ENCODE measurements at places on chromosomes 3 and 15.

- DNase-seq = no peak
Measured at GRCh38 chr3:62073038-62073437, 300.3 kb downstream of the FEZF2 start.

DNA sequence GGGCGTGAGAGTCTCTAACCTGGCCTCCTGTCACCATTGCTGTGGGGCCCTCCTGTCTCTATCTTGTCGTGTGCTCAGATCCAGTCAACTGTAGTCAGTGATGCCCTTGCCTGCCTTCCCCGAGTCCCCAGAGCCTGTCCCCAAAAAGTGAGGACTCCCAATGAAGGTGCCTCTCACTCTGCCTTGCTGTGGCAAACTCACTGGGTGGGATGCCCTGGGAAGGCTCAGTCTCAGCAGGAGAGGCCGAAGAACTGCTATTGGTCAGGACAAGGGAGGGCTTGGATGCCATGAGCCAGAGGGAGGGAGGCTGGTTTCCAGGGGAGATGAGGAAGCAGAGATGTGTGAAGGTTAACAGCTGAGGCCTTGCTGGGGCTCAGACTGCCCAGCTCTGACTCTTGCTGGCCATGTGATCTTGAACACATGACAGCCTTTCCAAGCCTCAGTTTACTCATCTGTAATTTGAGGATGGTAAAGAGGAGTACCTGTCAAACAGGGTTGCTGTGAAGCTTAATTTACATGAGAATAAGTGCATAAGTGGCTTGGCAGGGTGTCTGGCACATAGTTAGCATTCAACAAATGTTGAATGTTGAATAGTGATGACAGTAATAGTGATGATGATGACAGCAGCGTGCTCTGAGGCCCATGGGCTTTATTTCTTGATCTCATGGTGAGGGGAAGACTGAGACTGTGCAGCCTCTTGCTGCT lies 8.2 kb downstream of the KY start:
- no peak for DNase-seq

GRCh38 chr3:52547143-52547542 lies 10.7 kb downstream of the UQCC5 start:
- no peak for DNase-seq

- DNase-seq = peak; percentile 32
Measured at GRCh38 chr15:89690276-89691218, at the start of the genes PEX11A and WDR93. Gene PEX11A, minus strand, starts transcription at chr15:89690754. Its CDS starts 122 bp downstream, at chr15:89690632. Gene WDR93, plus strand, starts transcription at chr15:89690811. Its CDS starts 10,936 bp downstream, at chr15:89701747.

- DNase-seq = no peak
Measured at GRCh38 chr3:197014942-197015575, 14.6 kb downstream of the MELTF start.

GRCh38 chr15:98823012-98823458 lies 174.7 kb downstream of the IGF1R start:
- DNase-seq = no peak

- DNase-seq = no peak
Measured at GRCh38 chr15:46636206-46636605, 1001.4 kb downstream of the SQOR start.

DNA sequence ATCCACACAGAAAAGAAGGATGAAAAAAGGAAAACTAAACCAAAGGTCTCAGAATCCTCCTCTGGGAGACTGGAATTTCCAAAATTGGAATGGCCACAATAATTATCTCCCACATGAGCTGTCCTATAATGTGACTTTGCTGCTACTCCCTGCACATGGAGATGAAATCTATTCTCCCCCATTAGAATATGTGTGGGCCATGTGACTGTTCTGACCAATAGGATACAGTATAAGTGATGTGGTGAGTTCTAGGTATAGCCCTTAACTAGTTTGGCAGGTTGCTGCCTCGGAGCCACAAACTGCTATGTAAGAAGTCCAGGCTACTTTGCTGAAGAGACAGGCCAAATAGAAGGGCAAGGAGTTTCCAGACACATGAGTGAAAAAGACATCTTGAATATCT lies 5.2 kb downstream of the TRIM59 start:
- DNase-seq = no peak

DNA sequence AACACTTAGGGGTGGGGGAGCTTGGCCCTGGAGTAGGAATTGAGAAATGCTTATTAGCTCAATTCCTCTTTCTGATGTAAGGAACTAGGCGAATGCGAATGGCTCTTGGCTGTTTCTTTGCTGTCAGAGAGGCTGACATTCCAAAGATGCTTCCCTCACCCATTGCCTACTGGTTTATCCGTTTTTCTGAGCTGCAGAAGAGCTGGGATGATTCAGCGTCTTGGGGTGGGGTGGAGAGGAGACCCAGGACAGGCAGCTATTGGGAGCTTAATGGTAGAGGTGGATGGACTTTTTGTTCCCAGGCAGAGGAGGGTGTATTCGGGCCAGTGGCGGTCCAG lies 9.8 kb downstream of the PLEKHO2 start:
- DNase-seq = no peak

DNA sequence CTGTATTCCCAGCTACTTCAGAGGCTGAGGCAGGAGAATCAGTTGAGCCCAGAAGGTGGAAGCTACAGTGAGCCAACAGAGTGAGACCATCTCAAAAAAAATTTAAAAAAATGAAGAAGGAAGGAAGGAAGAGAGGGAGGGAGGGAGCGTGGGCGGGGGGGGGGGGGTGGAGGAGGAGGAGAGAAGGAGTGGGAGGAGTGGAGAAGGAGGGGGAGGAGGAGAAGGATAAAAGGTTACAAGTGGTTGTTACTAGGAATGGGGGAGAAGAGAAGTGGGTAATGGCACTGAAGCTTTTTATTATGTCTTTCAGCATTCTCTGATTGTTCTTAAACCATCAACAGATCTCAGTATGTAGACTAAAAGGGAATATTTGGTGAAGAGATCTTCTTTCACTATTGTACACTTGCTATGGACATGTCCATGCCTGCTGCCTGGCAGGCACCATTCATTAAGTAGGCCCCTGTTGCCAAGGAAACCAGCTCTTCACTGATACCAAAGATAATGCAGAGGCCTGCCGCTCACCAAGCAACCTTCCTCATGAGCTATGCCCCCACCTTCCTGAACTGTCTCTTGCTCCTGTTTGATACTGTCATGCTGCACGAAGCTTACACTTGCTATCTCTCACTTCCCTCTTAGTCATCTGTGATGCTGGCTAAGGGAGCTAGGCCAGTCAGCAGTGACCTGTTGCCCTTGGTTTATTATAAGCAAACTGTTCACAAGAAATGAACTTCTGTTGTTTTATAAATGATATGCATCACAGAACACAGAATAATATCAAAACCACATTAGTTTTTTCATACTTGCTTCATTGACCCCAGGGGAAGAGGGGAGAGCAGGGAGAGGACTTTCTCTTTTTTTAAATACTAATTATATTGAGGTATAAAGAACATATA lies 23.1 kb downstream of the EPM2AIP1 start:
- no peak for DNase-seq

- DNase-seq = no peak
Measured at GRCh38 chr3:11562277-11562881, 81.3 kb downstream of the VGLL4 start.

DNA sequence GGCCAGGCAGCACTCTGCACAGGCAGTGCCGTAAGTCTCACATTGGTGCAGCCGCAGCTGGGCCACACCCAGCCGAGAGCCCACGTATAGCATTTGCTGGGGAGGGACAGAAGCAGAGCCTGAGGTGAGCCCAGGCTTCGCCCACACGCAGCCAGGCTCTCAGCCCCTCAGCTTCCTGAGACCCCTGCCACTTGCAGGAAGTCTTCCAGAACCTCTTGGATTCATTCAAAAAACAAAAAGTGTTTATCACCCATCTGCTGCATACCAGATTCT lies 6.9 kb downstream of the SEMA3G start:
- no peak for DNase-seq

DNA sequence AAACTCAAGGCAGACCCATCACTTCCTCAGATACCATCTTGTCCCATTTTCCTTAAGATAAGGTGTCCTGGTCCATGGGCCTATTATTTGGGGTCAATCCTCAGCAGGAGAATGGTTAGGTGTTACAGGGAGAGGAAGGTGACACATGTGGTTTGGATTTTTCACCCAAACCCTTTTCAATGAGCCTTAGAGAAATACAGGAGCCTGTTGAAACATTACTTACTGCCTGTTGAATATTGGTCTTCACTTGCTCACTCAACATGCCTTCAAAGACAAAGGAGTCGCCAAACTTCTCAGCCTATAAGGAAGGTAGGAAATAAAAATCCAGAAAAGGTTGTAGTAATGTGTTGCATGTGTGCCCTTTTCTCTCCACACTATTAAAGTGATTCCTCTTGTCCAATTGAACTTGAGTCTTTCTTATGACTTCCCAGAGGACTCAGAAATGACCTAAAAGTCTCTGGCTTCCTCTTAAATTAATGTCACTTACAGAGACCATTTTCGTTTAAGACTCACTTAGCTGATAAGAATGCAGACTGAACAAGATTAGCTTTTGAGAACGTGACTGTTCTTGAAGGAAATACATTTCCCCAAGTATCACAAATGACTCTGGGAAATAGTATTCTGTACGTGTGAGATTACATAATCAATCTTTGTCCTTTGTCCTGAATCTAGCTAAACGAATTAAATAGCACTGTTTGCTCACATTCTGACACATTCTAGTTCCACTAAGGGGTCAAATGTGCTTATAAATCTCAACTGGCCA lies 17.8 kb downstream of the SUMF1 start:
- DNase-seq = no peak

GRCh38 chr3:167718582-167718981 lies 16.1 kb downstream of the PDCD10 start:
- DNase-seq = no peak

GRCh38 chr3:157131861-157132260 lies 28.1 kb downstream of the CCNL1 start:
- no peak for DNase-seq

- DNase-seq = no peak
Measured at GRCh38 chr3:177567833-177568232, 370.6 kb upstream of the TBL1XR1 start.

- DNase-seq = no peak
Measured at GRCh38 chr3:6504347-6504746, 356.6 kb upstream of the GRM7 start.

DNA sequence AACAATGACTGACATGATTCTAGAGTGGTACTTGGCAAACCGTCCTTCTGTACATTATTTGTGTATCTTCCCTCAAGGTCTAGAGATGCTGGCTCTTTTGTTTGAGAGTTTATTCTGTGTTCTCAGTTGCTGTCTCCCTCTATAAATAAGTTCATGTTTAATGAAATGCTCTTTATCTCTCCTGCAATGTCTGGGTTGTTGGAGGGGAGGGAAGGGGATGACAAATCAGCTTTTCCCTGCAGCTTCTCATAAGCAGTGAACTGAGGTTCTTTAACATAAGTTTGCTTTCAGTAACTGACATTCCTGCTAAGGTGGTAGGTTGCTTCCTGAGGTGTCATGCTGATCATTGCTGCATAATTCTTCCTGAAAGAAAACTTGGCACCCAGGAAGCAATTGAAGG lies 21.8 kb downstream of the ITPR1 start:
- DNase-seq = no peak

DNA sequence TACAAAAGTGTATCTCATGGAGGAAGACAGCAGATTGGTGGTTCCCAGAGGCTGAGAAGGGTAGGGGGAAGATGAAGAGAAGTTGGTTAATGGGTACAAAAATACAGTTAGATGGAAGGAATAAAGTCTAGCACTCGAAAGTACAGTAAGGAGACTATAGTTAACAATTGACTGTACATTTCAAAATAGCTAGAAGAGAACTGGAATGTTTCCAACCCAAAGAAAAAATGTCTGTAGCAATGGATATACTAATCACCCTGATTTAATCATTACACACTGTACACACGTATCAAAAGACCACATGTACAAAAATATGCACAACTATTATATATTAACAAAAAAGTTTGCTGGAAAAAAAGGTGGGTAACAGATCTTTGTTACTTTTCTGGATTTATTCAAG lies 57.3 kb downstream of the THRB start:
- no peak for DNase-seq

DNA sequence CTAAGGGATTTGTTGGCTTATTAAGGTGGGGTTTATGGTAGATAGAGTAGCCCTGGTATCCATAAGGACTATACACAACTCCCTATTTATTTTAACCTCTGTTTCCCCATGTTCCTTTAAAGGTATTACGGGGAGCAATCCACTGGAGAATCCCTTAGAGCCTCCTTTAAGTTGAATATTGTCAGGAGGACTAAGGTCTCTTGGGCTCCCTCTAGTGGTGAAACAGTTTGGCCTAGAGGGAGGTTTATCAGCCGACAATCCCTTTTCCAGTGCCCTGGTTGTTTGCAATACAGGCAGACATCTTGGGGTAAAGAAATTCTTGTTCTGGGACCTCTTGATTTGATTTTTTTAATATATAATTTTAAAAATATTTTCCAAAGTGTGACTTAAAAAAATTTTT lies 12.9 kb downstream of the OPA1 start:
- no peak for DNase-seq

DNA sequence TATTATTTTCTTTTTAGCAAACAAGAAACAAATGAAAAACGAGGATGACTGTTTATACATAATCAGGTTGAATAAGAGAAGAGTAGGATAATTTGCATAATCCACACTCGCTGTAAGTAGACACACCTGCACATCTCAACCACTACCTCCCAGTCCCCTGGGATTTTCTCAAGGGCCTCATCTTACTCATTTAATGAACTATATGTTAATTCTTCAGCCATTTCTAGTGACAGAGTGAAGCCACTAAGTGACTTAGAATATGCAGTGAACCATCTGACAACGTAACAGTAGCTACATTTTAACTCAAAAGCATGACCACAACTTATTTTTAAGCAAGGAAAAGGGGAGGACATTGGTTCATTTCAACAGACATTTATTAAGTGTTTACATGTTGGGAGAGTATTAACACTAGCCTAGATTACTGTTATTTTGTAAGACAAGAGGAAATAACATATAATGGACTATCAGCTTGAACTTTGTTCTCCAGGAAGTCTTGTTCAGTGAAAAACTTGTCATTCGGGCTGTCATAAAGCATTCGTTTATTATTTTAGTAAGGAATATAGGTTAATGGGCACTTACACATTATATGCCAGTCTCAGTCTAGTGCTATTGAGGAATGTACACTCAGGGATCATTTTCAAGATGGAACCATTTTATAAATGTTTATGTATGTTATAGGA lies 173.0 kb upstream of the ROBO2 start:
- no peak for DNase-seq

DNA sequence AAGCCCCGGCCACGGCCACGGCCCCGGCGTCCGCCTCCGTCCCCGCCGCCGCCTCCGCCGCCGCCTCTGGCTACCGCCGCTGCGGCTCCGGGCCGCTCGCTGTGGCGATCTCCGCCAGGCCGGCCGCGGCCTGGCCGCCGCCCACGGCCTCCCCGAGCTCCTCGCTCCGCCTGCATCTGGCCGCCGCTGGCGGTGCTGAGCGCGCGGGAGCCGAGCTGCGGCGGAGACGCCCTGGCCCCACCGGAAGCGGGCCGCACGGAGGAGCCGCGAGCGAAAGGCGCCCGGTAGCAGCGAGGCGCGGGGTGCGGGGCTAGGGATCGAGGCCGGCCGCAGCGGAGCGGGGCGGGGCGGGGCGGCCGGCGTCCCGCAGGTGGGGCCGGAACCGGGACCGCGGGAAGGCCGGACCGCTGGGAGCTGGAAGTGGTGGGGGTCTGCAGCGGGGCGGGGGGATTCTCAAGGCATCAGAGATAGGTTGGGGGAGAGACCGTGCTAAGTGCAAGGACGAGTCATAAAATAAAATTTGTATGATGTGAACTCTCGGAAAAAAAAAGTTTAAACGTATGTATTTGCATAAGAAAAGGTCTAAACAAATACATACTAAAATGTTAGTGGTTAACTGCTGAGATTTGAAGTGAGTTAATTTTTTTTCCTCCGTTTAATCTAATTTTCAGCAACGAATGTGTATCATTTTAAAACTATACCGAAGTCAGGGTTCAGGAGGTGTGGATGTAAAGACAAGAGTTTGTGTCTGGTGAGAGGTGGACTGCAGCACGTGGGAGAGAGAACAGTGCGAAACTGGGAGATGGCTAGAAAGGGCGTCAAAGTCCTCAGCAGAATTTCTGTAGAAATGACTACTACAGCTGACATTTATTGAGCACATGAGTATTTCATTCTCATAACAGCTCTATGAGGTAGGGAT lies at the start of gene AVEN:
Gene AVEN, minus strand, starts transcription at position 334 of the 919 bp plus-strand sequence. Its CDS starts 158 bp downstream, at position 176.
- DNase-seq = no peak

Measured in nucleus accumbens (tissue), 56 donors.